H54 (cell line): ENCODE measurements at places on chromosomes 7 and 10.

DNA sequence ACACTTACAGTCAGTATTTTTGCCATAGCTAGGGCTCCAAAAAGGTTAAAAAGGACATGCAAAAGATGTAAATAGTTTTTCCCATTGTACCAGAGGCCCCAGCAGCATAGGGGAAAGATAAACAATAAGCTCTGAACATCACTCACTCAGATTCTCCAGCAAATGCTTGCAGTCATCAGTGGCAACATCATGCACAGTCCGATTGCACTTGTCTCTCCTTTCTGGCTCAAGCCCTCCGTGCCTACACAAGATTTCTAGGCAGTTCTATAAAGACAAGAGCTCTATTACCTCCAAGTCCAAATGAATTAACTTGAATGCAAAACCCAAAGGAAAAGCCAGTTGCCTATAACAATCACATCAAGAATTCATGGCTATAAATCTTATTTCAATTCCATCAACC lies 106.3 kb downstream of the CTTNBP2 start:
- no peak for DNase-seq

GRCh38 chr7:69088185-69088584 lies 510.1 kb upstream of the AUTS2 start:
- no peak for DNase-seq

GRCh38 chr7:38327637-38328036 lies 54.2 kb upstream of the TARP start:
- DNase-seq = no peak

- DNase-seq = no peak
Observed at GRCh38 chr10:84538036-84538435, 209.6 kb downstream of the CCSER2 start.

DNA sequence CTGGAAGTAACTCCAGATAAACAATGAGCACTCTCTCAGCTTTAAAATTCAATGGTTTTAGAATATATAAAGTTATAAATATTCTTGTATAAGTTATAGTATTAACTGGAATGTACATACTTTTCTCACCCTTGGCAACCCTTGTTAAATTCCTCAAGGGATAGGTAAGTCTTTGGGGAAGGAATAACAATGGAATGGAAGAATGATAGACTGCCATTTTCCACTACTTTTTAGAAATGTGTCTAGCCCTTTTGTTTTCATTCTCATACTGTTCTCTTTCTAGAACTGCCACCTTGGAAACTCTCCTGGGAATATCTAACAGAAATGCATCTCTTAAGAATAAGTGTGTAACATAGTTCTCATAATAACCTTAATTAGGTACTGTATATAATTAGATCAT lies 8.3 kb downstream of the KIF5B start:
- DNase-seq = no peak

DNA sequence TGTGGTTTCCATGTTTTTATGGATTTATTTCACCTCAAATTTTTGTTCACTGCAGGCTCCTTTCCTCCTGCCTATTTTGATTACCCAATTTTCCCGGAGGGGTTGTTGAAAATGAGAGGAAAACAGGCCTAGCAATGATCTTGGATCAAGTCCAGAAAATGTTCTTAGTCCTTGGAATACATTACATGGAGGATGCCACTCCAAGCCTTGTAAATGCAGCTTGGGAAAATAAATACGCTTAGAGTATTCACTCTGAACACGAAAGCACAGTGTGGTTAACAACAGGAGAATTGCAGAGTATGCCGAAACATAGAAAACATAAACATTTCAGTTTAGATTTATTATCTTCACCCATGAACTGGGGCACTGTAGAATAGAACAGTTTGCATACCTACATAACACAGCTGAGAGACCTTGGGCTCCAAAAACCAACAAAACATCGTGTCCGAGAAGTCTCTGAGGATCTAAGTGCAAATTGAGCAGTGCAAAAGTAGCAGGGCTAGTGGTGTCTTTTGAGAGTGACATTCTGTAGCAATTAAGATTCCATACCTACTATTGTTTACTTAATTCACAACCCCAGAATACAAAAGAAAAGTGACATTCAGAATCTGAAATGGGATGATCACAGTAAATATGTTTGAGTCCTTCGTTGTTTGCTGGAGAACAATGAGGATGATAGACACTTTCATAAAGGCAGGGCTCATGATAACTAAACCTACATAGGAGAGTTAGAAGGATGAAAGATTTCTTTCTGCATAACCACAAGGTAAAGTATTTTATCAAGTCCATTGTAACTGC lies 7.6 kb upstream of the CD36 start:
- DNase-seq = no peak
